ENCODE measurements at places on chromosomes 5 and 9.

DNA sequence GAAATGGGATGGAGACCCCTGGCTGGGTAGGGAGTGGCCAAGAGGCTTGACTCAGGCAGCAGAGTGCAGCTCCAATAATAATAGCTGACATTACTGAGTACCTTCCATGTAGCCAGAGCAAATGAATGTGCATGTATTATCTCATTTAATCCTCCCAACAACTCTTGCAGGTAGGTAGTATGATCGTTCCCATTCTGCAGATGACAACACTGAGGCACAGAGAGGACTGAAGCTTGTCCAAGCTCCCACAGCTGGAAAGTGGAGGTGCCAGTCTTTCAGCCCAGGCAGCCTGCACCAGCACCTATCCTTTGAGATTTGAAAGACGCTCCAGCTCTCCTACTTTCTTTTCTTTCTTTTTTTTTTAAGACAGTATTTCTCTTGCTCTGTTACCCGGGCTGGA is 87.6 kb downstream of the PCDH1 start:
- no peak for DNase-seq

DNA sequence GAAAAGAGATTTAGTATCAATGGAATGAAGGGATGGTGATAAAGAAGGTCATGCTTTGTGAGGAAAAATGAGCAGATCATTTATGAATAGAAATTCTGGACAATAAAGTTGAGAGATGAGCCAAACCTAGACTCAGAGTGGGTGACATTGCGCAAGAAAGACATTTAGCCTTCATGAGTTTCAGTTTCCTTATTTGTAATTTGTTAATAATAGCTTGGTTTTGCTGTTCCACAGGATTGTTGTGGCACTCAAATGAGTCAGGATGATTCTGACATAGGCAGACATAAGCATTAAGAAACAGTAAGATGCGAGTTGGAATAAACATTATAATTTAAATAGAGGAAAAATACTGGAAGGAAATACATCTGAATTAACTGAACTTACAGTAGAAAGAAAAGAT is 34.8 kb downstream of the ITGA2 start:
- no peak for DNase-seq

DNA sequence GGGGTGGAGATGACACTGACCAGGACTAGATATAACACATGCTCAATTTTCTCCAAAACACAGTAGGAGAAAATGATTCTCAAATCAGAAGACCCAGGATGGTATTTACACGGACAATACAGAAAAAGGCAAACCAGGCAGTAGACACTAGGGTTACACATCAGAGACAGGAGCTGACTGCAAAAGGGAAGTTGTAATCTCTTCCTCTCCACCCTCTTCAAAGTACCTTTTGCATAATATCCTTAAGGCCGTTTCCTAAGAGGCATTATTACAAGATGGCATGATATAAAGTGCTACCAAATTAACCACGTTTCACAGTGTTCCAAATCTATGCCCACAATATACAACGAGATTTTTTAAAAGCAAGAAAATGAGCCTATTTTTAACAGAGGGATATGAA is 39.2 kb downstream of the YIPF5 start:
- DNase-seq, result no peak

DNA sequence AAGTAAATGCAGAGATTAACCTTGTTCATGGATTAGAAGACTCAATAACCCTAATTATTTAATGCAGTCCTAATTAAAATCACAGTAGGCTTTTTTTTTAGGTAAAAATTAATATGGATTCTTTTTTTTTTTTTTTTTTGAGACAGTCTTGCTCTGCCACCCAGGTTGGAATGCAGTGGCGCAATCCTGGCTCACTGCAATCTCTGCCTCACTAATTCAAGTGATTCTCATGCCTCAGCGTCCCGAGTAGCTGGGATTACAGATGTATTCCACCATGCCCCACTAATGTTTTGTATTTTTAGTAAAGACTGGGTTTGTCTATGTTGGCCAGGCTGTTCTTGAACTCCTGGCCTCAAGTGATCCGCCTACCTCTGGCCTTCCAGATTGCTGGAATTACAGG is 40.6 kb downstream of the DENND4C start:
- DNase-seq, result no peak

DNA sequence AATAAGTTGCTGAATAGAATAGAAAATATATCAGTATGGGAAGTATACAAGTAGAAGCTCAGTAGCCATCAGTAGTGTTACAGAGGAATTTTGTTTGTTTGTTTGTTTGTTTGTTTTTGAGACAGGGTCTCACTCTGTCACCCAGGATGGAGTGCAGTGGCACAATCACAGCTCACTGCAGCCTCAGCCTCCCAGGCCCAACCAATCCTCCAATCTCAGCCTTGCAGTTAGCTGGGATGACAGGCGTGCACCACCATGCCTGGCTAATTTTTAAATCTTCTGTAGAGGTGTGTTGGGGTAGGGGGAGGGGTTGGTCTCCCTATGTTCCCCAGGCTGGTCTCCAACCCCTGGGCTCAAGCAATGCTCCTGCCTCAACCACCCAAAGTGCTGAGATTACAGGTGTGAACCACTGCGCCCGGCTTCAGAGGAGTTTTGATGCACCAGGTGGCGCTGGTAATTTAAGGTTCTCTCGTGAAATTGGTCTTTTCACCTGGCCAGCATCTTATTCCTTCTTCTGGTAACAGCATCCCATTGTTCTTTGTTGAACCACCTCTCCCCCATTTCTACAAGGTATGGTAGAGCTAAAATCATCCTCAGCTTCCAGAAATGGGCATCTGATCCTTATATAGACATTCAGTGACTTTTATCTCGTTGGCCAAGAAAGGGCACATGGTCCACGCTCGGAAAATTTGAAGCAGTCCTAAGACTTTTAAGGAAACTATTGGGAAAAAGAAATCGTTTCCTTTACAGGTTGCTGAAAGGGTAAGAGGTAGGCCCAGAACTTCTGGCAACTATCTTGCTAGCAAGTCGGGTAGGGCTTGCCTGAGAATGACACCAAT is 157.1 kb downstream of the ARRDC3 start:
- no peak for DNase-seq
